Stimulated activated CD4-positive, alpha-beta T cell treated with anti-CD3 and anti-CD28 coated beads, TNF-alpha, amount 100 ng/mL, for 4 hours (primary cell): ENCODE measurements at places on chromosomes 5 and 9.

DNA sequence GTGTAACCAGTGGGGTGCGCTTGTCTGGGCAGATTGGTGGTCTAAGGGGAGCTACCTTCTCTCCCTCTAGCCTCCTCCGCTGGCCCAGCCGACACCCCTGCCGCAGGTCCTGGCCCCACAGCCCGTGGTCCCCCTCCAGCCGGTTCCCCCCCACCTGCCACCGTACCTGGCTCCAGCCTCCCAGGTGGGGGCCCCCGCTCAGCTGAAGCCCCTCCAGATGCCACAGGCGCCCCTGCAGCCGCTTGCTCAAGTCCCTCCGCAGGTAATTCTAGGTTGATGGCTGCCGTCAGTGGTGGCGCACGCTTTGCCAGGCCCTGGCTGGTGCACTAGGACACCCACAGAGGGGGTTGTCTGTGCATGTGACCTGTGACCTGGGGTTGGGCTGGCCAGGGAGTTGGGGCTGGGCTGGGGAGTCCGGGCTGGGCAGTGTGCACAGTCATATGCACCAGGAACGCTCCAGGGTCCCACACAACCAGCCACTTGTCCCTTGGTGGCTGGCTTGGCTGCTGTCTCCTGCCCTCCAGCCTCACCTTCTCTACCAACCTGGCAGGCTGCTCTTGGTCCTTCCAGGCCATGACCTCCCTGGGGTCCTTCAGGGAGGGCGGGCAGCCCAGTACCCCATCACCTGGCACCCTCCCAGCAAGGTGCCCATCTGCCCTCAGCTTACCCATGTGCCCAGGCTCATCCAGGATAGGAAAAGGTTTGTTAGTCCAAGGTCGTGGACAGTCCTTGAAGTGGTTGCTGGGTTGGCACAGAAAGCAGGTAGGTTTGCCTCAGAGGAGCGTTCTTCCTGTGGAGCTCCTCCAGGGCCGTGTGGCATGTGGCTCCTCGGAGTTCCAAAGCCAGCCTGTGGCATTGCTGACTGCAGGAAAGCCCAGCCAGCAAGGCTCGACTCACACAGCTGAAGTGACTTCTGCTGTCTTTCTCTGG lies 73.2 kb downstream of the WNK2 start:
- no peak for DNase-seq

GRCh38 chr5:178304761-178305645 lies 72.4 kb upstream of the PHYKPL start:
- DNase-seq, result no peak

DNA sequence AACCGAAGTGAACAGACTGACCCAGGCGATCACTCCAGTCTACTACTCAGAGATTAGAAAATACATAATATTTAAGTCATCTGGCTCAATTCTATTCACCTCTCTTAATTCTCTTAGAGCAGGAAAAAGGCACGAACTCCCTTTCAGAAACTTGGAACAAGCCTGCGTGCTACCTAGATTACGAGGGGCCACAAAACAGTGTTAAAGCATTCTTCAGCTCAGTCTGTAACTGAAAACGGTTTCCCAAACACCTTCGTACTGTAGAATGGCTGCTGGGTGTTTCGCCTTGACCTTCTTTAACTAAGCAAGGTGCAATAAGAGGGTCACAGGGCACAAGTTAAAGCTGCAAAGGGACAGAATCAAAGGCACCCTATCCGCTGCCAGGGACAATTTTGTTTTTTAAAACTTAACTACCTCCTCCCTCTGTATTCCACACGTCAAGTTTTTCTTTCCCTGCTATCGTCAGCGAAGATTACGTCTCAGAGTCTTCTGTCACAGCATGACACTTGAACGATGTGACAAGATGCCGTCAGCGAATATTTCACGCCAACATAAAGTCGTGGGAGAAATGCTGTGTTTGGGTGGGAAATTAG lies 687 bp downstream of the LYSMD3 start:
- DNase-seq, result no peak

- no peak for DNase-seq
These were observed 82.4 kb downstream of the GADD45G start for GRCh38 chr9:89687188-89687587.

DNA sequence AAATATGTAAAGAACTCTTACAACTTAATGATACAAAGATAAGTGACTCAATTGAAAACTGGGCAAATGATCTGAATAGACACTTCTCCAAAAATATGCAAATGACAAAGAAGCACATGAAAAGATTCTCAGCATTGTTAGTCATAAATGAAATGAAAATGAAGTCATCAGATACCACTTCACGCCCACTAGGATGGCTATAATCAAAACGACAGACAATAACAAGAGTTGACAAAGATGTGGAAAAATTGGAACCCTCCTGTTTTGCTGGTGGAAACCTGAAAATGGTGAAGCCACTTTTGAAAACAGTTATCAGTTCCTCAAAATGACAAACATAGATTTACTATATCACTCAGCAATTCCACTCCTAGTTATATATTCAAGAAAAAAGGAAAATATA lies 7.9 kb upstream of the SYK start:
- no peak for DNase-seq

DNA sequence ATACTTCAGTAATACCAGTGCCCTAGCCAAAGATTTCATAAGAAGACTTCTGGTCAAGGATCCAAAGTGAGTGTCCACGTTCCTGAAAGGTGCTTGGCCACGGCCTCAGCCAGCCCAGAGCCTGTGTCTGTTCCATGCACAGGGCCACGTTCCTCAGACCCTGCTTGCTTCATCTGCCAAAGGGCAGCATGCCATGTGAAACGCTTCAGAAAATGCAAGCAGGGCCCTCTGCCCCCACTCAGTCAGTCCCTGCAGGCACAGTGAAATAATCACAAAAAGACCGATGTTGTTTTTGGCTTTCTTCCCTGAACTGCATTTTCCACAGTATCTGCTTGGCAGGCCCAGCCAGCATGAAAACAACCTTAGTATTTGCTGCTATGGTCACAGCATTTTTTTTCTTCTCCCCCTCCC lies 85.5 kb upstream of the CTSL start:
- DNase-seq, result no peak

DNA sequence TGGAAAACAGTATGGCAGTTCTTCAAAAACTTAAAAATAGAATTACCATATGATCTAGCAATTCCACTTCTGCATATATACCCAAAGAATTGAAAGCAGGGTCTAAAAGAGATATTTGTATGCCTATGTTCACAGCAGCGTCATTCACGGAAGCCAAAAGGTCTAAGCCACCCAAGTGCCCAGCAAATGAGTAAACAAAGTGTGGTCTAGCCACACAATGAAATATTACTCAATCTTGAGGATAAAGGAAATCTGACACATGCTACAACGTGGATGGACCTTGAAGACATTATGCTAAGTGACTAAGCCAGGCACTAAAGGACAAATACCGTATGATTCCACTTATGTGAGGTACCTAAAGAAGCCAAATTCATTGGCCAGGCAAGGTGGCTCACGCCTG lies 11.1 kb upstream of the MED27 start:
- DNase-seq, result no peak
